ENCODE measurements at places on chromosomes 4 and X.

- no peak for DNase-seq
Measured at GRCh38 chr4:148923881-148924280, 481.7 kb upstream of the NR3C2 start.

GRCh38 chrX:30302956-30303355, 6.2 kb downstream of the NR0B1 start:
- DNase-seq = no peak

GRCh38 chr4:43048570-43048969, 156.1 kb downstream of the GRXCR1 start:
- no peak for DNase-seq

GRCh38 chrX:12026481-12026880, 111.8 kb upstream of the FRMPD4 start:
- DNase-seq = no peak

- DNase-seq = no peak
Measured at GRCh38 chr4:159079074-159079473, 23.8 kb upstream of the RAPGEF2 start.

DNA sequence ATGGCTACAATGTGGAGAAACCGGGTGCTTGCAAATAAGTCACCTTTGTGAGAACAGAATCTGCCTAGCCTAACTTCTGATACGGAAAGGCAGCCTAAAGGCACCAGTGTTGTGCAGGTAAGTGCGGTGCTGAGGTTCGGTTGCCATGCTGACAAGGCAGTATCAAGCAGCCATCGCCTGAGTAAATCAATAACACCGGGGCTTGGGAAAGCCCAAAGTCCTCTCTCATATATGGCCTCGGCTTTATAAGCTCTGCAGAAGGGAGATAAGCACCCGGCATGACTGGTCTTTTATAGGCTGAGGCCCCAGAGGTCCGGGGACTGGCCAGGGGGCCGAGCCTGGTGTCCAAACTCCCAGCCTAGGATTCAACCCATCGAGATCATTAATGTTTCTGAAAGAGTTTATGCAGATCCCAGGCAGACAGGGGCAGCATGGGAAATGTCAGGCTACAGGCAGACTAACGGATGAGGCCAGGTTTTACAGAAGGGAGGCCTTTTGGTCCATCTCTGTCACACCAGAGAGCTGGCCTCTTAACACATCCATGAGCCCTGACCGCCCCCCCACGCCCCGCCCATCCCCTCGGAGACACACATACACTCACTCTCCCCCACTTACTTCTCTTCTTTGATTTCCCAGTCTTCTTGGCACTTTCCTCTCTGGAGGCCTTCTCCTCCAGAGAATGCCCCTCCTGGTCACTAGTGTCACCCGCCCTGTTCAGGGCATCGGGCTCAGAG, 38.5 kb downstream of the ELF4 start:
- no peak for DNase-seq

GRCh38 chr4:178138491-178138890, 696.3 kb upstream of the AGA start:
- DNase-seq = no peak

DNA sequence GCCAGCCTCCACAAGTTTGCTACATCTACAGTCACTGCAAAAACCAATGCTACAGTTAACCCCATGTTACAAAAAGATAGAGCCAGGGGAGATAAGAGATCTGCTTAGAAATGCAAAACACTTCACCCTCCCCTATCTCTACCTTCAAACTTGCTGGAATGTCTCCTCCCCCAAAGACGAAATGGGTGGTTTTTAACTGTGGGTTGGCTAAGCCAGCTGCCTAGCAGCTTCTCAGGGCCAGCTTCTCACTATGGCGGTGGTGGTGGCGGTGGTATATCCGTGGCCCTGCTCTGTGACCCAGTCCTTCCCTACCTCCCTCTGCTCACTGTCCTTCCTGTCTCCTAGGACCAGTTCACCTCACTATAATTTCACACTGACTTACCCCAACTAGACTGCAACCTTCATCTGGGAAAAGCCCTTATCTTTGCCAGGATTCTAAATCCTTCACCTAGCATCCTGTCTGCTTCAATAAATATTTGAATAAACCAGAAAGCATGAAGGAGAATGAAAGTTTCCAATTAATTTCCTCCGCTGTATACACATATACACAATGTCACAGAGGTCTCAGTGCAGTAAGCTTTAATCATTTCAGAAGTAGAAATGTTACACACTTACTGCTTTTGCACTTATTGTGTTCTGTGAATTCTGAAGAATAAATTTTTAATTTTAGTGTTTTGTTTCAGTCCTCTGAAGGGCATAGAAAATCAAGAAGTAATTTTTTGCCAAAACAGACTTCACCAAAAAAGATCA, 46.3 kb downstream of the SH3KBP1 start:
- peak; percentile 49 for DNase-seq

DNA sequence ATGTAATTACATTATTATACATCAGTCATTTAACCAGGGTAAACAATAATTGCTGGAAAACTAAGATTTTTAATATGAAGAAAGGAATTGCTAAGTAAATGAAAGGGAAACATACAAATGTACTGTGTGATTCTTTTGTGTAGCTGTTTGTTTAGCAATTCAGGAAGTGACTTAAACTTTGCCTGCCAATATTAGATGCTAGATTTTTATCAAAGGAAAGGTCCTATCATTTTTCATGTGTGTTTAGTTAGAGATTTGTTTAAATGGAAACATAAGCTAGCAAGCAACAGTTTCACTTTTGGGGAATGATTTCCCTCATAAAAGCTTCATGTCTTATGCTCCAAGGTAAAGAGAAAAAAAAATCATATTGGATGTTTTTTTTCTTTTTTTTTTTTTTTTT, 95.1 kb upstream of the LIMCH1 start:
- DNase-seq = no peak

DNA sequence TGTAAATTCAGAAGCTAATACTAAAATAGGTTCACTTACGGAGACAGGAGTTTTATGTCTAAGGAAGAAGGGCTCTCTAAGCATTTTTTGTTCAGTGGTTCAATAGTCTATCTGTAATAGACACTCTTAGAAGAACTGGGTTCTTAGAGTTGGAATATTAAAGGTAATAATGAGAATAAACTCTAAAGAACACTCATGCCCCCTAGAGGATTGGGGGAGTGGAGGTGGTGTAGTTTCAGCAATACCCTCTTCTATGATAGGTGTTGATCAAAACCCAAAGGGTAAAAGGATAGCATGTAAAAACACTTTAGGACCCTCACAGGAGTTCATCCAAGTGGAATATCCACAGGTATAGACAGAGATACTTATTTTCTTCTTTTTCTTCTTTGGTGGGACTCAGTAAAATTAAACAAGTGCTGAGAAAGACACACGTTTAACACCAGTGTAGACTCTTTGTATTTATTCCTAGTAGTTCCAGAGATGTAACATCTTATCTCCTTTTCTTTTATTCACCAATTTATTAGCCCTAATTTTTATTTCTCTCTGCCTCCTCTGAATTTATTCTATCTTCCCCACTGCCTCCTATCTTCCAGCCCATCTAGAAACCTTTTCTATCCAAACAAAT, 25.7 kb upstream of the MND1 start:
- DNase-seq = no peak

DNA sequence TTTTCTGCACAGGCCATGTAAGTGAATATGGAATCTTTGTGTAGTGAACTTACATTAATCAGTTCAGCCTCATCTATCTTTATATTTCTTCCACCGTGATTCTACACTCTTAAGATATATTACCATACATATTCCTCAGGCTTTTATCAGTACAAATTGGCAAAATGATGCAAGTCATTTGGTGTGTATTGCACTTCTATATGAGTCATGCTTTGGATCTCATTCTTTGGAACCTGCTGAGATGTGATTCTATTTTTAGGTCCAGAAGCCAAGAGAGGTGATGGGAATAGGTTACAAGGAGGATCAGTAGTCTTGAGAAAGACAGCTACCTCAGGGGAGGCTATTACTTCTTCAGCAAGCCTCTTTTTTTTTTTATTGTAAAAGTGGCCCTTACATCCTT, 204.4 kb downstream of the ZNF330 start:
- DNase-seq = no peak

DNA sequence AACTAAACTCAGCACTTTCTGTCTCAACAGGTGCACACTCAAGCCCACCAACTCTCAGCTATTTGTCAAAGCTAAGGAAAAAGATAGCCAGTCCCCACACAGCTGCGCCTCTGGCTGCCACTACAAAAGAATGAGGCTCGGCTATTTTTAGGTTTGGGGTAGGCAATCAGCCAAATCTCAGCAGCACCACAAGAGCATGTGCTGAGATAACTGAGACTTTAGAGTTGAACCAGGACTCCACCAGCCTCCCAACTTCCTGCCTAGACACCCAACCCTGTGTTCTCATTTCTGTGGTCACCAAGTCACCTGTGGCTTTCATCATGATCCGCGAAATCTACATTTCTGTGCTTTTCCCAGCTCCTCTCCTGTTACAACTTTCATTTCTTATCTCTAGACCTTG, 28.0 kb downstream of the DMD start:
- DNase-seq = no peak

DNA sequence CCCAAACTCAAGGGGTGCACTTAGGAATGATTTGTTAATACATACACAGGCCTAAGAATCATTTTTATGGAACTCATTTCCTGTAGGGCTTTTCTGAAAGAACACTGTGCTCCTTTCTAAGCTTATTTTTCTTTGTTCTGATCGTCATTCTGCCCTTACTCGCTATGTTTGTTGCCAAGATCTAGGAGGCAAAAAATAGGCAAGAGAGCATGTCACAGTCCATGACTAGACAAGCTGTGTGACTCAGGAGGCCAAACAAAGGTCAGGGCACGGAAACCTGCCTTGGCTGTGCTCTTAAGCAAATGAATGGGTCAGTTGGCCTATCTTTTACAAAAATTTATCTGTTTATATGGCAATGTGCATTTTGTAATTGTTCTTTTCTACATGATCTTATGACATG, 42.5 kb upstream of the C1GALT1C1 start:
- DNase-seq = no peak

- DNase-seq = peak; percentile 77
Measured at GRCh38 chr4:38131371-38132091, 171.3 kb downstream of the PTTG2 start.

- DNase-seq = no peak
Measured at GRCh38 chr4:64781737-64782326, 372.6 kb upstream of the TECRL start.

DNA sequence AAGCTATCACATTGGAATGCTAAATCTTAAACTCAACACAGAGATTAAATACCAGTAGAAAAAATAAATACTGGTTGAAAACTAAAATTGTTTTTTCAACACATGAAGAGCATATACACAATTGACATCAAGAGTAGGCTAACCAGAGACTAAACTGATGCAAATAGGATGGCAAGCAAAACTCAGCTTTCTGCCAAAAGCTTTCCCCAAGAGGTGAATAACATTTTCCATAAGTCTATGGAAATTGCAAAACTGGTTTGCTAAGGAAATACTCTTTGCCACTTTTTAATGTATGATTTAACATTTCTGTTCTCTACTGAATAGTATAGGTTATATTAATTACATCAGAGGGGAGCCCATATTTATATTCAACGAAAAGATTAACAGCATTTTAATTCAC, 23.8 kb downstream of the IQCM start:
- DNase-seq = no peak
